NCI-H146 (cell line): ENCODE measurements at places on chromosomes 4 and X.

DNA sequence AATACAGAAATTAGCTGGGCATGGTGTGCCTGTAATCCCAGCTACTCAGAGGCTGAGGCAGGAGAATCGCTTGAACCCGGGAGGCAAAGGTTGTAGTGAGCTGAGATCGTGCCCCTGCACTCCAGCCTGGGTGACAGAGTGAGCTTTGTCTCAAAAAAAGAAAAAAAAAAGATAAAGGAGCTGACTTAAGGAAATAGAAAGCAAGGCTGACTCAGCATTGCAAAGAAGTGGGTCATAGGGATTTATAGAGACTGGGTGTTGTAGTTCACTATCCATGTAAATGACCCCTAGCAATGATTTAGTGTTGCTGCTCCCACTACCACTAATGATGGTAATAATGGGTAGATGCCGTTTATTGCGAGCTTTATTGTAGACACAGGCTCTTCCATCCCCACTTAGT is 47.6 kb downstream of the ADD1 start:
- no peak for DNase-seq

DNA sequence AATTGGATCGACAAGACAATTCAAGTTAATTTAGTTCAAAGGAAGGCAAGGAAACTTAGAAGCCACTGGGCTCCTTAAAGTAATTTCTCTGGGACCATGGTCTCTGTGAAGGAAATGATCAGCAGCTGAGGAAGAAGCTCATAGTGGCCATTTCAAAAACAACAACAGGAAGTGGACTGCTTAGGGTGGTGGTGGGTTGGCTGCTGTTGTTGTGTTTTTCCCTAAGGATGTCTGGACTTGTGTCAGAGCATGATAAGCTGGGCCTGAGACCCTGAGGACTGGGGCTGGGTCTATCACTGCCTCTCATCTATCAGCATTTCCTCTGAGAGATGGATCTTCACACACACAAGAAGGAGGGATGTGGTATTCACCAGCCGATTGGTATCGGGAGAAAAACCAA is 18.3 kb downstream of the KDR start:
- DNase-seq = no peak

GRCh38 chr4:7173841-7174449 is 18.4 kb upstream of the SORCS2 start:
- DNase-seq = no peak

GRCh38 chr4:11839889-11840288 is 411.2 kb upstream of the HS3ST1 start:
- DNase-seq = no peak

DNA sequence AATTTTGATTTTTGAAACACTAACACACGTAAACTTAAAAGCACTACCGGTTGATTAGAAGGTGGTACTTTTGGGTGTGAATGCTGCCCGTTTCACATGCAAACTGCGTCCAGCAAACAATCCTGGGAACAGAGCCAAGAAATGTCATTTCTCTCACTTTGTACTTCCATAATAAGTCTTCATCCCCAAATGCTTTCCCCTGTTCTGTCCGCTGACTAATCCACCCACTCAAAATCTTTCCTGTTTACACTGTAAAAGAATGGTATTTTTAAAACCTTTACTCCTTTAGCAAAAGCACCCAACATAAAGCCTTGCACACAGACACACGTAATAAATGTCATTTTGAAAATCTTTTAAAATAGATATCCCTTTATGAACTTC is 39.1 kb upstream of the PDLIM5 start:
- DNase-seq = no peak

DNA sequence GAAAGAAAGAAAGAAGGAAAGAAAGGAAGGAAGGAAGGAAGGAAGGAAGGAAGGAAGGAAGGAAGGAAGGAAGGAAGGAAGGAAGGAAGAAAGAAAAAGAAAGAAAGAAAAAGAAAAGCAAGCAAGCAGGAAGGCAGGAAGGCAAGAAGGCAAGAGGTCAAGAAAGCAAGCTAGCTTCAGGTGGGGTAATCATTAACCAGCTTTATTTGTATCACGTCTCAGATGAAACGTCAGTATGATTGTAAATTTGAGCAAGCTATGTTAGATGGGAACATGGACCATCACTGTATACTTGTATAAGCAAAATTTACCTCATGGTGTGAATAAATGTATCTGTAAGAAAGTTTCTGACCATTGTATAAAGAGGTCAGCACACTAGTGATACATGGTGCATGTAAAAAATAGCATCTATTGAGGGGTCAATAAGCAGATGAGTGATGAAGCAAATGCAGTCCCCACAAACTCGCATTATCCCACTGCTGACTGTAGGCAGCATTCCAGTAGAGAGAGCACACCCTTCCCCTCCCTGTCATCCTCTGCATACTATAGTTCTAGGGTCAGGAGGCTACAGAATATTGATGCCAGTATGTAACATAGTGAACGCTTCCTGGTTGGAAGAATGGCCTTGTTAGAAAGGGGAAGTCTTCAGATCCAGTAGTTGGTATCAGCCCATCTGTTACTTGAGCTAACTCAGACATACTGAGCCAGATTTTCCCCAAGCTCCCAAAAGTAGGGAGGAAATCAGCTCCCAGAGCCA is 16.5 kb upstream of the KLHL34 start:
- DNase-seq = no peak

GRCh38 chr4:89379511-89380044 is 72.0 kb upstream of the GPRIN3 start:
- no peak for DNase-seq

DNA sequence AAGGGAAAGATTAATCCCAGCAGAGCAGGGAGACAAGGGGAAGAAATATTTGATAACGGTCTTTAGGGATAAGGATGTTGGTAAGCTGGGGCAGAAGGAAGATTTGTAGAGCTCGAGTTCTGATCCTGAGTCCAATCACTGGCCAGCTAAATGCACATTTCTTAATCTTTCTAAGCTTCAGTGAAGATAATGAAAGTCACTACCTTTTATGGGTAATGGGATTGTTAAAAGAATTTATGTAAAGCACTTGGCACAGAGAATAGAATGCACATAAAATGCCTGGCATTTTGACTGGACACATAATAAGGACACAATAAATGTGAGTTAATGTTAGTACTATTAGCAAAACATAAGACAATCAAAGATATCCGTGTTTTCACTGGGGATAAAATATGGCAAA is 43.3 kb downstream of the NCAPG start:
- DNase-seq = no peak

DNA sequence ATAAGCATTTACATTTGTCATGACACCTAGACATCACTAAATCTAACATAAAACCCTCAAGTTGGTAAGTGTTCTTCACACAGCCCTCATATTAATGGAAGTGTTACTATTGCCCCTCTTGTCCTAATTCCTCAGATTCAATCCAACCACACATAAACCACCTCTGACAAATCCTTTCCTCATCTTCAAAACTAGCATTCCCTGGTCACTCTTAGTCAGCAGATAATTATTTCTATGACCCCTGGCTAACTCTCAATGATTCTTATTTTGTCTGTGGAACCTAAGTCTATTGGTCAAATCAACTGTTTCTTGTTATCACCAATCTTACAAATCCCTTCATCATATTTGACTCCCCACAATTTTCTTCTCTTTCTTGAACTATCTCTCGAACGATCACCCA is 168.6 kb downstream of the PPP3CA start:
- no peak for DNase-seq

DNA sequence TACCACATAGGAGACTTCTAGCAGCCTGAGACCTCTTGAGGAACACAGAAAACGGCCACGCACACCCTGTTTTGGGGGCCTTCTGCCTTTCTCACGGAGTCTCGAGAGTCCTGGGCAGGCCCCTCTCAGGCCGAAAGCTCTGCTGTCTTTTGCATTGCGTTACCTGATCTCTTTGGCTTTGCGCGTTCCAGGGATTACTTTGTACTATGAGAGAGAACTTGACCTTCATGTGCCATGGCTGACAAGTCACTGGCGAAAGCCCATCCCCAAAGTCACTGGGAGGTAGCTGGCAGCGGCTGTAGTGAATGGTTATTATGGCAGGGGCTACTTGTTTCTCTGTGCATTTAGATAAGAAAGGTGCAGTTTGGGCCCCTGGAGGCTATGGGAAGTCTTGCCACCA is 8.0 kb upstream of the NAT8L start:
- DNase-seq = no peak

DNA sequence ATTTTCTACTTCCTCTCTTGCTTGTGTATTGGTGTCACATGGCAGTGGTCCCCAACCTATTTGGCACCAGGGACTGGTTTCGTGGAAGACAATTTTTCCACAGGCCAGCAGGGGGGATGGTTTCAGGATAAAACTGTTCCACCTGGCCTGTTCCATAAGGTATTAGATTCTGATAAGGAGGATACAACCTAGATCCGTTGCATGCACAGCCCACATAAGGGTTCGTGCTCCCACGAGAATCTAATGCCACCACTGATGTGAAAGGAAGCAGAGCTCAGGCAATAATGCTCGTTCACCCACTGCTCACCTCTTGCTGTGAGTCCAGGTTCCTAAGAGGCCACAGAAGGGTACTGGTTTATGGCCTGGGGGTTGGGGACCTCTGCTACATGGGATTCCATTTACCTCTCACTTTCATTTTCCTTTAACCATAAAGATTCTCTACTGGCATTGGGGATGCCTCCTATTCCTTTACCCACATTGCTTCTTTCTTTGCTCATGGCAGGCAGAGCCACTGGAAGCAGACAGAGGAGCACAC is 38.1 kb downstream of the SEC31A start:
- DNase-seq = no peak

- DNase-seq = no peak
Measured at GRCh38 chr4:44157611-44158277, 290.9 kb downstream of the KCTD8 start.

DNA sequence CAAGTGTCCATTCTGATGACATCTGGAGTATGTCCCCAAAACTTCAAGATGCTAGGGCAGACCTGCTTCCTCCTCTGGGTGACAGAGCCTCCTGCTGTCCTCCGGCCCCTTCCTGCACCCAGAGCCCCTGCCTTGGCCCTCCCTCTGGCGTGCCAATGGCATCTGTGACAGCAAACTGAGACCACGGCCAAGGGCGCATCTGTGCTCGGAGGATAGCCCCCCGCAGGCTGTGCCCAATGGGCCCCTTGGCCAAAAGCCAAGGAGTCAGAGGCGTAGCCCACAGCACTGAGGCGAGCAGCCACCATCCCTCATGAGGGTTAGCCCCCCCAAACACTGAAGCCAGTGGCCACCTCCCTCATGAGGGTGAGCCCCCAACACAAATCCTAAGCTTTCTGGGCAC is 7.9 kb downstream of the LRPAP1 start:
- no peak for DNase-seq

- no peak for DNase-seq
Measured at GRCh38 chr4:2932321-2932950, 30.8 kb downstream of the NOP14 start.
